ENCODE measurements at places on chromosomes 13 and 19. TPM values are rescaled to one million over a fixed set of nuclear protein-coding genes. Genes with fewer than 3 reads are reported as not detected.

Gene ZNF177
- 5.5 TPM for total RNA-seq

Gene ZNF628
- total RNA-seq, result 2.3 TPM

GRCh38 chr13:112510987-112511685 is 76.8 kb downstream of the TUBGCP3 start:
- DNase-seq, result no peak

DNA sequence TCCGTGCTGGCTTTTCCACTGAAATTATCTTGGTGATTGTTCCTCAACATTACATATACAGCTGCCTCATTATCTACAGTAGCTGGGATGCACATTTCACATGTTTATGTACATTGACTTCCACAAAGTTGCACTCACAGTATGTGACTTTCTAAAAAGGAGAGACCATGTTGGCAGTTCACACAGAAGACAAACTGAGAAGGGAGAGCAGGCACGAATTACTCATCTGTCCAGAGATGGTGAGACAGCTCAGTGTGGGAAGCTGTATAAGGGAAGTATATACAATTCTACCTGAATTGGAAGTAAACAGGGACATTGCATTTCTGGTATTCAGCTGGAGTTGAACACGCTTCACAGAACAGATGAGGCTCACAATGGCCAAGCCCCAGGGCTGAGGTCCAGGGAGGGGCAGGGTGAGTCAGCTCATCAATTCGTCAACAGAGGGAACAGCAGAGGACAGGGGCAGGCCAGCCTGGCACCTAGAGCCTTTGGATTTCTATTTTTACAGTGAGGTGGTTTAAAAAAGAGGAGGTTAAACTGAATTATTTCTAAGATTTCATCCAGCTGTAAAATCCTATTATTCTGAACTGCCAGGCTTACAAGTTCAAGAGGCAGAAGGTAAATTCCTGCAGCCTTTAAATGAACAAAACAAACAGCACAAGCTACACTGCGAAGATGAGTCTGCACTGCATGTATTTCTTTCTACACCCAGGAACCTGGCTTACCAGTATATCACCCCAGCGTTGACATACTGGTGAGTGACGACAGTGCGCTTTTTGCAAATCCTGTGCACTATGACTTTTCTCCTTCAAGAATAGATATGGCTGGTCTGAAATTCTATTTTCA is 9.8 kb downstream of the PARP4 start:
- no peak for DNase-seq

DNA sequence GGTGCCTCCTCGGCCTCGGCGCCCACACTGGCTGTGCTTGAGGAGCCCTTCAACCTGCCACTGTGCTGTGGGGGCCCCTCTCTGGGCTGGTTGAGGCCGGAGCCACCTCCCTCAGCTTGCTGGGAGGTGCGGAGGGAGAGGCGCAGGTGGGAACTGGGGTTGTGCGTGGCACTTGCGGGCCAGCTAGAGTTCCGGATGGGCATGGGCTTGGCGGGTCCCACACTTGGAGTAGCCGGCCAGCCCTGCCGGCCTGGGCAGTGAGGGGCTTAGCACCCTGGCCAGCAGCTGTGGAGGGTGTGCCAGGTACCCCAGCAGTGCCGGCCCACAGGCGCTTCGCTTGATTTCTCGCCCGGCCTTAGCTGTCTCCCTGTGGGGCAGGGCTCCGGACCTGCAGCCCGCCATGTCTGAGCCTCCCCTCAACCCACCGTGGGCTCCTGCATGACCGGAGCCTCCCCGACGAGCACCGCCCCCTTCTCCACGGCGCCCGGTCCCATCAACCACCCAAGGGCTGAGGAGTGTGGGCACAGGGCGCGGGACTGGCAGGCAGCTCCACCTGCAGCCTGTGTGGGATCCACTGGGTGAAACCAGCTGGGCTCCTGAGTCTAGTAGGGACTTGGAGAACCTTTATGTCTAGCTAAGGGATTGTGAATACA is 723.8 kb downstream of the DIAPH3 start:
- no peak for DNase-seq

GRCh38 chr19:3266792-3267514 is 42.5 kb downstream of the CELF5 start:
- no peak for DNase-seq

Data from sigmoid colon (tissue), 7 donors.